Progenitor cell of endocrine pancreas (in vitro differentiated cells): ENCODE measurements at places on chromosomes 7 and 10.

GRCh38 chr7:27031289-27032172, 64.3 kb downstream of the HOXA1 start:
- DNase-seq, result no peak

DNA sequence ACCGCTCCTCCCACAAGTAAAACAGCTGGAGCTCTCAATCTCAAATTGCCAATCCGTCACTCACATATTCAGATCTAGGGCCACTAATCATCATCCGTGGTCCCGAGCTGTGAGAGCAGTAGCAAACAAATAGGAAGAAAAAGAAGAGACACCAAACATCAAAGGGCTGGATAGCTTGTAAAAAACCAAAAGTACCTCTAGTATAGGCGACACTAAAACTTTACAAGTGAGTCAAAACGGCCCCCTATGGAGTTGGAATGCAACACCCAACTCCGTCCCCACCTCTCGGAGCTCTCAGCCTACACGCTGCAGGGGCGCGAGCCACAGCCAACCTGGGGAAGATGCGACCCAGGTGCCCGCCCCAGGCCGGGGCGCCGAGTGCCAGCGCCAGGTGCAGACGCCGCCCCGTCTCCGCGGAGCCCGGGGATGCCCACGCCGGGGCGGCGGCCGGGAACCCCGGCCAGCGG, 581 bp downstream of the FAM3C start:
- no peak for DNase-seq

GRCh38 chr7:81624021-81624592, 145.7 kb downstream of the HGF start:
- DNase-seq, result no peak

- DNase-seq, result no peak
Measured at GRCh38 chr7:73706126-73707044, 13.1 kb downstream of the STX1A start.
